CD4-positive, alpha-beta T cell treated with Interferon gamma for 1 hour (primary cell): ENCODE measurements at places on chromosomes 5 and 9.

DNA sequence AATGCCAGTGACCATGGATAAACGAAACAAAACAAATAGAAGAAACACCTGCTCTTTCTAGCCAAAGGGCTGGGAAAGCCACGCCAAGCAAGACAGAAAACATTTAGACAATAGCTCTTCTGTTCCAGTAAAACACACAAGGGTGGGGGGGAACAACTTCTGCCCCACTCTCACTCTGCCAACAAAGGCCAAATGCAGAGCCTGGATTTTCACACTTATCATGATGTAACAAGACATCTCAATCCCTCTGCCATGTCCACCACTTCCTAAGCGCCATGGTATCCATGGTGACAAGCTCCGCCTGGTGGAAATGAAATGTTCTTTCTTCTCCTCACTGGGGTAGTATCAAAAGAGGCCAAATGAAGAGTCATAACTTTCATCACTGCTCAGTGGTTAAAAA lies 60.6 kb downstream of the DRD1 start:
- no peak for DNase-seq

DNA sequence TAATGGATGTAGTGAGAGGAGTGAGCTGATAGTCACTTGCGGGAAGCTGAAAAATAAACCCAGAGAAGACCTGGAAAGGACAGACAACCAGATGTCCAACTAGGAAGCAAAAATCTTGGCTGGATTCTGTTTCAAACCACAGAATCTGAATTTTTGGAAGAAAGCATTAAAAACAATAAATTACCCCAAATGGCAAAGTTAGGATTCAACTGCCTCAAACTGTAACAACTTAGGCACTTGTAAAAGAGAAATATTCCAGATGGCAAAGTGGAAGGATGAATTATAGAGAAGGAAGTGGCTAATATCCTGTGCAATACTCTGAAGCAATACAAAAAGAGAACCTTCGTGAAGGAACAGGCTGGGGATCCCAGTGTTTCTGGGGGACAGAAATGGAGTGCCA lies 46.8 kb upstream of the SLIT3 start:
- DNase-seq, result no peak

GRCh38 chr5:118802335-118802734 lies 186.0 kb downstream of the DTWD2 start:
- DNase-seq, result no peak

GRCh38 chr5:35117967-35118366 lies 70.2 kb upstream of the AGXT2 start:
- no peak for DNase-seq

DNA sequence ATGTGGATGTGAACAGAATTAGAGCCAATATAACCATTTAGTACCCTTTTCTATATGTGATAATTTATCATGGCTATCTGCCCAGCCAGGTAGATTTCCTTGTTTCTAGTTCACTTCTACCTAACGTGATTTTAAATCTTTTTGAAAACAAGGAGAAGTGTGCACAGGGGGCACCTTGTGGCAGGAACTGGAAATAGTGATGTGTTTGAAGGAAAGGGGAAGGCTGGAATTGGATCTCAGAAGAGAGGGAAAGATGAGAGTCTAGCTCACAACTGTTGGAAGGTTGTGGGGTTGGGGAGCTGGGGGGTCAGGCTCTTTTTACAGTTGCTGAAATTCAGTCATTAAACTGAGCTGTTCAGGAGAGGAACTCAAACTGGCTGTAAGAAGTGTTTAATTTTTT lies 219.5 kb downstream of the KCTD16 start:
- DNase-seq, result no peak

DNA sequence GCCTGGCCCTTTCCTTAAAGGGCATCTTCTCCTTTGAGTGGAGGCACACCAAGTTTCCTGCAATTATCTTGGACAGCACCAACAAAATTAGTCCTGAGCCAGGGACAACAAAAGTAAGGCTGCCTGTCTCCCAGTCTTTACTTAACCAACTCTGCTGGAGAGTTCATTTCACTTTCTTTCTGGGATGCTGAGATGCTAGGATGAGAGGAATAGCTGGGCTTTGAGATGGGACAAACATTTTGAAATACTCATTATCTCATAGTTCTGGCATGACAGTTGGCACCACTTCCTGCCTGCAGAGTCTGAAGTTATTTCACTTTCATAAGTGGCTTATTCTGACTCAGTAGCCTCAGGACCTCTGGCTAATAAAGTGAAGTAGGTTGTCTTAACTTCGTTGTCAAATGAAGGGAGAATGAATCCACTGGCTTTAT lies 157.0 kb downstream of the C9orf152 start:
- no peak for DNase-seq

- no peak for DNase-seq
Measured at GRCh38 chr5:174273325-174273724, 227.8 kb downstream of the NSG2 start.

DNA sequence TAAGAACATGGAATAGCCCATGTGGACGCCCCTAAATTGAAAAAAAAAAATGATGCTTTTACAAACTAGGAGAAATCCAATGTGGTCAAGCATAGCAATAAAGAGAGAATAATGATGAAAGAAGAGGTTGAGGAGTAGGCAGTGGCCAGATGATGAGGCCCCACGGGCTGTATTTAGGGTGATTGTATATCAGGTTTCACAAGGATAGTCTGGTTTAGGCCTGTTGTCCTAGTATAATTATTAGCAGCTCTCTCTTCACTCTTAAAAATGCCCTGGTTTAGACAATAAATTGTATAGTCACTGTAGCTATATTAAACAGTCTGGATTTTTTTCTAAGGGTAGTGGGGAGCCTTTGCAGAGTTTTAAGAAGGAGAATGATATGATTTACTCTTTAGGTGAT lies 102.4 kb upstream of the PRRC1 start:
- DNase-seq, result no peak

GRCh38 chr5:203246-203930 lies 12.1 kb downstream of the LRRC14B start:
- DNase-seq, result no peak

DNA sequence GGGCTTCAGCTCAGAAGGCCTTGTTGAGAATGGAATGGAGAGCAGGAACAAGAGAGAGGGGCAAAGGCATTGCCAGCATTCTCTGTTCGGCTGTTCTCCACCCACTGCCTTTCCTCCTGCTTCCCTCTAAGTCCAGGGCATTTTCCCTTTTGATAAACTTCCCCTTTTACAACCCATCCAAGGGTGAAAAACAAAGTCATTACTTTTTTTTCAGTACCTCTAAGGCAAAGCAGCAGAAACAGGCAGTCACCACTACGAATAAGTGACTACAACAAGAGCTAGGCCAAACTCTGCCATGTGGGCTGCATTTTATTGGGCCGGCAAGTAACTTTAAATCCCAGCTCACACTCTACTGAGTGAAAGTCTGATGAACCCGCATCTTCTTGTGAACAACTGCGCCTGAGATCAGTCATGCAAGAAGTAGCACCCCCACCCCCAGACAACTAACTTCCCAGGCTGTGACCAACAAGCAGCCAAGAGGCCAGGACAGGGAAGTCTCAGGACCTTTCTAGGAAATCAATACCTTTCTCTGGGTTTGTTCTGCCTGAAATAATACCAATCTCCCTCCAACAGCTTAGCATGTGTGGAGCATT lies 13.1 kb downstream of the IL7R start:
- no peak for DNase-seq

- no peak for DNase-seq
Measured at GRCh38 chr9:88816141-88816540, 175.1 kb upstream of the S1PR3 start.

- no peak for DNase-seq
Measured at GRCh38 chr9:77800924-77801551, 152.9 kb upstream of the GNA14 start.

GRCh38 chr5:31196309-31196708 lies 2.8 kb downstream of the CDH6 start:
- DNase-seq, result no peak

GRCh38 chr9:12854221-12854620 lies 79.4 kb downstream of the LURAP1L start:
- no peak for DNase-seq
